Astrocyte (in vitro differentiated cells and primary cell): ENCODE measurements at places on chromosomes 5 and 9. TPM values are rescaled to one million over a fixed set of nuclear protein-coding genes. Genes with fewer than 3 reads are reported as not detected.

Gene LHX3
- total RNA-seq = not detected in 2 replicates

GRCh38 chr5:94977437-94977836 is 307.5 kb downstream of the MCTP1 start:
- DNase-seq = no peak
- H3K4me1 ChIP-seq = no peaks in the 10 kb centered on the region
- H3K27me3 ChIP-seq = no peaks in the 10 kb centered on the region
- H3K27ac ChIP-seq = no peak overlapping the region
- H3K4me3 ChIP-seq = no peak overlapping the region
- no peaks in the 10 kb centered on the region for H3K36me3 ChIP-seq

GRCh38 chr5:56159521-56159947 is 73.6 kb downstream of the ANKRD55 start:
- H3K36me3 ChIP-seq = no peaks in the 10 kb centered on the region
- H3K4me1 ChIP-seq = no peaks in the 10 kb centered on the region
- H3K27me3 ChIP-seq = peaks cover 2% of the 10 kb centered on the region
- no peak overlapping the region for H3K27ac ChIP-seq

DNA sequence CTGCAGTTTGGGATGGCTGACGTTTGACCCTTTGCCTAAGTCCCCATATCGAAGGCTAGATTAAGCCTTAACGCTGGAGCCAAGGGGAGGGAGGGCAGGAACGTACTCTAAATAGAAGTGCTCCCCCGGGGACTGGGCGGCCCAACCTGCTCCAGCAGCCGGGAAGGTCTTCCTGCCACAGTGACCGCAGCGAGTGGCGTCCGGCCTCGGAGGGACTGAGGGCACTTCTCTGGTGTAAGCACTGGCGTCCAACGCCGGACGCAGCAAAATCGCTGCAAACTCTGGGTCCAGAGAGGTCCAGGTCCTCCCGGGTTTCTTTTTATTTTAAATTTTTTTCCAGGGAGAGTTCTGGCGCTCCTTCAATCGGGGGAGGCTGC is 505 bp upstream of the ACER2 start:
- peak overlapping the region; percentile 86 for H3K4me3 ChIP-seq
- H3K27me3 ChIP-seq = no peaks in the 10 kb centered on the region
- H3K36me3 ChIP-seq = no peaks in the 10 kb centered on the region
- no peak overlapping the region for H3K27ac ChIP-seq
- DNase-seq = no peak

DNA sequence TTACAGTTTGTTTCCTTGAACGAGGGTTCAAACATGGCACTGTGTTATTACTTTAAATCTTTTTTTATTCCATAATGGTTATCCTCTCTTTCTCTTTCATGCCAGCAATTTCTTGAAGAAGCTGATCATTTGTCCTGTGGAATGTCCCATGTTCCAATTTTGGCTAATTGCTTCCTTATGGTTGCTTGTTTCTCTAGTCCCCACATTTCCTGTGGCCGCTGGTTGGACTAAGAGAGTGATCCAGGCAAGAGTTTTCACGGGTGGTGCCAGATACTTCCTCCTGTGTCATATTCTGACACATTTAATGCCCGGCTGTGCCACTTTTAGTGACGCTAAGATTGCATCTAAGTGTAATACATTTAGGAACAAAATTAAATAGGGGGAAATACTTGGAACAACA is 83.8 kb upstream of the FAM169A start:
- peak overlapping the region; percentile 41 for H3K27ac ChIP-seq
- no peak overlapping the region for H3K4me3 ChIP-seq
- H3K4me1 ChIP-seq = peaks cover 34% of the 10 kb centered on the region
- no peaks in the 10 kb centered on the region for H3K36me3 ChIP-seq
- no peaks in the 10 kb centered on the region for H3K27me3 ChIP-seq
- no peak for DNase-seq

Gene TAF11L10
- not detected in 2 replicates for total RNA-seq

GRCh38 chr9:18890372-18890771 is 142.6 kb downstream of the SAXO1 start:
- no peaks in the 10 kb centered on the region for H3K27me3 ChIP-seq
- no peak overlapping the region for H3K27ac ChIP-seq
- H3K36me3 ChIP-seq = peaks cover 49% of the 10 kb centered on the region
- no peak overlapping the region for H3K4me3 ChIP-seq
- DNase-seq = peak; percentile 76

DNA sequence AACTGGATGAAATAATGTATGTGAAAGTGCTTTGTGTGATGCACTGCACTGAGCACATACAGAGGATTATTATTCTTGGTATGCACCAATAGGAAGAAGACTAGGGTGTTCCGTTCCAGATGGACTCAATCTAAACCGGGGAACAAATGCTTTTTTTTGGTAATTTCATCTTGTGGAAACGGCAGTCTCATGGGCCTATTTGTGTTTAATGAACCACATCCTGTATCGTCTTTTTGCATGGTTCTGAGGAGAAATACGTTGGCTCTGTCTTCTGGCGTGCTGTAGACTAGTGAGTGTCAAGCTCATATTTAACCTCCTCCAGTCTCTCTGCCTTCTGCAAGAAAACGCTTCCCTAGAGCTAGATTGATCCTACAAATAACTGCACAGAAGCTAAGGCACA is 30.0 kb downstream of the TRIM32 start:
- DNase-seq = no peak
- no peak overlapping the region for H3K4me3 ChIP-seq
- no peak overlapping the region for H3K27ac ChIP-seq
- no peaks in the 10 kb centered on the region for H3K27me3 ChIP-seq
- H3K4me1 ChIP-seq = no peaks in the 10 kb centered on the region

- no peak overlapping the region for H3K27ac ChIP-seq
- peaks cover 2% of the 10 kb centered on the region for H3K27me3 ChIP-seq
- H3K4me1 ChIP-seq = peaks cover 3% of the 10 kb centered on the region
- H3K4me3 ChIP-seq = no peak overlapping the region
Measured at GRCh38 chr5:31585895-31586270, 53.0 kb upstream of the PDZD2 start.

Gene ARHGAP26
- 4.7 and 5.6 TPM in 2 replicates for total RNA-seq

DNA sequence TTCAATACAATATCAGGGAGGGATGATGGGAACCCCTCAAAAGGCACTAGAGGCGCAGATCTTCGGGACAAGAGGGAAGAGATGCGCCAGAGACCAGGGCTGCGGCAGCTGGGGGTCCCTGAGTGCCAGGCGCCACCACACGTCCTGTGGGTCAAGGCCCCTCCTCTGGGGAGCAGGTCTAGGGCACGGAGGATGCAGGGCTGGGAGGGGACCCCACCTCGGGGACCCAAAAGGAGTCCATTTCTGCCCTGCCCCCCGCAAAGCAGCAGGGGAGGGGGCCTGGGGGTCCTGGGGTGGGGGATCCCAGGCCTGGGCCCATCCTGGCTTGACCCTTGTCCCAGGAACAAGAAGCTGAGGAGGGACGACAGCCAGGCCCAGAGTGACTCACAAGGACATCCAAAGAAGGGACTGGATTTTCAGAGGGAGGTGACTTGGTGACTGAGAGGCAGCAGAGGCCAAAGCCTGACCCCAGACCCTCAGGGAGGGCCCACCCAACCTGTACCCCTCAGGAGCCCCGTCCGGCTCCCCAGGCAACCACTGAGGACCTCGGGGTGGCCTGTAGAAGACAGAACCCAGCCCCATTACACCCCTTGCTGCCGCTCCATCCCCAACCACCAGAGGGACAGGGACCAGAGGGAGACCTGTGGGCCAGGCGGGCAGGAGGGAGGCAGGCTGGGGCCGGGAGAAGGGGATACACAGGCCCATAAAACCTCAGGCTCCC is 54.2 kb downstream of the LRSAM1 start:
- peaks cover 38% of the 10 kb centered on the region for H3K4me1 ChIP-seq
- no peak for DNase-seq
- no peaks in the 10 kb centered on the region for H3K27me3 ChIP-seq

- no peak overlapping the region for H3K27ac ChIP-seq
- H3K27me3 ChIP-seq = peaks cover 20% of the 10 kb centered on the region
- peaks cover 5% of the 10 kb centered on the region for H3K4me1 ChIP-seq
- no peak for DNase-seq
- no peak overlapping the region for H3K4me3 ChIP-seq
- no peaks in the 10 kb centered on the region for H3K36me3 ChIP-seq
Measured at GRCh38 chr9:90641086-90641485, 1.5 kb downstream of the DIRAS2 start.

DNA sequence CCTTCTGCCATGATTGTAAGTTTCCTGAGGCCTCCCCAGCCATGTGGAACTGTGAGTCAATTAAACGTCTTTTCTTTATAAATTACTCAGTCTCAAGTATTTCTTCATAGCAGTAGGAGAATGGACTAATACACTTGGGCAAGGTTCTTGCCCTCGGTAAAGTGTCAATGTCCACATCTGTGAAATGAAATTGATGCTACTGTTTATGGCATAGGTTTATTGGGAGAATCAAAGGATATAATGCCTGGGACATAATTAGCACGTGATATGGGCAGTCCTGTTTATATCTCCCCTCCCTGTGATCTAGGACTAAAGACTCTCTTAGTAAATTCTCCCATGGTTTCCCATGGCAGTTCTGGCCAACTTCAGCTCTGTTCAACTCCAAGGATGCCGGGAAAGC is 19.4 kb downstream of the TMEM174 start:
- H3K4me3 ChIP-seq = no peak overlapping the region
- H3K36me3 ChIP-seq = no peaks in the 10 kb centered on the region
- peaks cover 8% of the 10 kb centered on the region for H3K27me3 ChIP-seq

DNA sequence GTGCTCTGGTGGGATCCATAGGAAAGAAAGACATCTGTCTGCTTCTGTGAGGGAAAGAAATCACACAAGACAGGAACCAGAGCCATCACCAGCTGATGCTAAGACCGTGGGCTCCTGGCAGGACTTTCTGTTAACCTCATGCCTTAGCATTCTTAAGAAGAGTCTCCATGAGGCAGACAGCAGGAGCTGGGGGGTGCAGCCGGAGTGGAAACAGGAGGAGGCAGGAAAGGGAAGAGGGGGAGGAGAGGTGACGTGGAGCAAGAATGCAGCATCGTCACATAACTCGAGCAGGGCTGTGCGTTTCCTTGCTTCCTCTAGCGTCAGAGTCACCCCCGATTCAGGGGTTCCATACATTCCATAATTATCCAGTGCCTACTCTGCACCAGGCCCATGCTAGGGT is 53.6 kb downstream of the ERGIC1 start:
- H3K4me3 ChIP-seq = no peak overlapping the region
- H3K27me3 ChIP-seq = no peaks in the 10 kb centered on the region
- peaks cover 8% of the 10 kb centered on the region for H3K36me3 ChIP-seq
- DNase-seq = peak; percentile 82
- peaks cover 24% of the 10 kb centered on the region for H3K4me1 ChIP-seq
- H3K27ac ChIP-seq = peak overlapping the region; percentile 90

DNA sequence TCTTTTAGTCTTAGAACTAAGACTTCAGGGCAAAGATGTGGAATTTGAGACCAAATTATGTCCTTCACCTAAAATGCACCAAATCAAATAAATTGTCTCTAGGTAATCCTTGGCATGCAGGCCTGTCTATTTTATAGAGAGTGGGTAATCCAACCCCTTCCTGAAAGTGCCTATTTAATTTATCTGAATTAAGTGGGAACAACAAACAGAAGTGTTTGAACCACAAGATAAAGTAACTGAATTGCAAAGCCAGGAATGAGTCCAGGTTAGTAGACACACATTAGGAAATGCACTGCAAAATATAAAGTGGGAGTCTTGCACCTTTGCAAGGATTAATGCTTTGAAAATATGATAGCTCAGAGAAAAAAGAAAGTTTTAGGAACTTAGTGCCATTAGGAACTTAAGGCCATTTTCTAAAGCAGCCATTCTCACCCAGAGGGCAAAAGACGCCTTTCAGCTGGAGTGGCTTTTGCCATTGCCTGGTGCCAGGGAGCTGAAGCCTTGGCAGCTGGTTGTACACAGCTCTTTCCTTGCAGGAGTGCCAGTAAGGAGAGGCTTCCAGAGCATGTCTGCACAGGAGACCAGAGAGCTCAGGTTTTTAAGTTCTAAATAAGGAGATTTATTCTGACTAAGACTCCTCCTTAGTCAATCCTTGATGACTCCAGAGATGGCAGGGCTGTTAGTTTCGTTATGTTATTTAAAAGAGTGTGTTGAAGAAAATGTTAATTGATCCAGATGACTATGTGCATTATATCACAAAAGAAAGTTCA is 151.7 kb upstream of the ELL2 start:
- H3K36me3 ChIP-seq = no peaks in the 10 kb centered on the region
- H3K4me1 ChIP-seq = no peaks in the 10 kb centered on the region
- DNase-seq = no peak
- no peak overlapping the region for H3K4me3 ChIP-seq
- H3K27ac ChIP-seq = no peak overlapping the region

GRCh38 chr5:53326424-53327153 is 153.8 kb upstream of the FST start:
- H3K4me1 ChIP-seq = no peaks in the 10 kb centered on the region
- DNase-seq = no peak
- no peaks in the 10 kb centered on the region for H3K27me3 ChIP-seq
- H3K36me3 ChIP-seq = no peaks in the 10 kb centered on the region
- H3K27ac ChIP-seq = no peak overlapping the region

GRCh38 chr5:24823625-24824024 is 178.8 kb upstream of the CDH10 start:
- no peak for DNase-seq
- no peak overlapping the region for H3K27ac ChIP-seq
- no peaks in the 10 kb centered on the region for H3K36me3 ChIP-seq

Gene SLC25A2
- 0.19 and 0.25 TPM in 2 replicates for total RNA-seq

DNA sequence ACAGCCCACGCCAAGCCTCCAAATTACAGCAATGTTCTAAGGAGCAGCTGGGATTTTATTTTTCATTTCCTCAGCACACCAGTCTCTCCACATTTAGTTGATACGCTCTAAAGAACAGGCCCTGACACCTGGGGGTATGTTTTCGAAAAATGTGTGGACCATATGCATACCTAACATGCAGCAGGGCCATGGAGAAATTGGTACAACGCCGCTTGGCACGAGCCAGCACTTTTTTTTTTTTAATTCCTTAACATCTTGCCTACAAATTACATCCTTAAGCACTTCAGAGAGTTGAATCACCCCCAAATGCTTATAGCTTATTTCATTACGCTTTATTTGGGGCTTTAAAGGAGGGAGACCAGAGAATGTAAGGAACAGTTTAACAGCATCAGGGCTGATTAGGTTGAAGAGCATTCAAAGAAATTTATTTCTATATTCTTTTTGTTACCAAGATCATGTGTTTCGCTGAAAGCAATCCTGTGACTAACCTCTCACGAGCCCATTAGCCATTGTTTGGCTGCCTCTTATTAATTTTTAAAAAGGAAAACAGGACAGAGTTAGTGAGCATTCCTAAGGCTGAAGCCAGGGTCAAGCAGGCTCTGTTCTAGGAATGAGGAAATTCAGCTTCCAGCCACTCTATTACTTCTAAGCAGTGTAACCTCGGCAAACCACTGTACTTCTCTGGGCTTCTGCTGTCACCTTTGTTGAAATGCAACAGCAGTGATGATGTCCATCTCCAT is 173.8 kb downstream of the ACTL7B start:
- H3K27ac ChIP-seq = no peak overlapping the region
- H3K4me1 ChIP-seq = no peaks in the 10 kb centered on the region
- no peak for DNase-seq
- no peak overlapping the region for H3K4me3 ChIP-seq
- no peaks in the 10 kb centered on the region for H3K36me3 ChIP-seq
- no peaks in the 10 kb centered on the region for H3K27me3 ChIP-seq

Gene CCDC192
- not detected in 2 replicates for total RNA-seq
